Stimulated activated CD4-positive, alpha-beta T cell treated with anti-CD3 and anti-CD28 coated beads, TNF-alpha, amount 100 ng/mL, for 1 hour (primary cell): ENCODE measurements at places on chromosomes 1 and 21.
A peak's percentile ranks its signal among the peaks of the same experiment; 100 is the strongest.

GRCh38 chr1:231626535-231626950 is at the start of gene DISC1:
TSS of gene DISC1 (plus strand) at chr1:231626790. CDS start at chr1:231626868, 78 bp downstream.
- DNase-seq, result peak; percentile 41

DNA sequence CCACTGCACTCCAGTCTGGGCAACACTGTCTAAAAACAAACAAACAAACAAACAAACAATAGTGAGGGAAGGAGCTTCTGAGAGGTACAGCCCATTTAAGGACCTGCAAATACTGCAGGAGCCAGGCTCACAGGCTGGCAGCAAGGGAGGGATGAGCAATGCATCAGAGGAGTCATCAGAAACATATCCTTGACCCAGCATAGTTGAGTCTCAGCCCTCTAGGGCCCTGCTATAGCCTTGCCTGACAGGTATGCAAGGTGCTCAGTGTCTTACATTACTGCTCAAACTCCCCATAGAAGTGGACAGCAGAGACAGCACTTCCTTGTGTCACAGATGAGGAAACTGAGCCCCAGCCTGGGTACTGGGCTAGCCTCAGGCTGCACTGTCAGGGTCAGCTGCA is 7.3 kb upstream of the TTC4 start:
- no peak for DNase-seq

DNA sequence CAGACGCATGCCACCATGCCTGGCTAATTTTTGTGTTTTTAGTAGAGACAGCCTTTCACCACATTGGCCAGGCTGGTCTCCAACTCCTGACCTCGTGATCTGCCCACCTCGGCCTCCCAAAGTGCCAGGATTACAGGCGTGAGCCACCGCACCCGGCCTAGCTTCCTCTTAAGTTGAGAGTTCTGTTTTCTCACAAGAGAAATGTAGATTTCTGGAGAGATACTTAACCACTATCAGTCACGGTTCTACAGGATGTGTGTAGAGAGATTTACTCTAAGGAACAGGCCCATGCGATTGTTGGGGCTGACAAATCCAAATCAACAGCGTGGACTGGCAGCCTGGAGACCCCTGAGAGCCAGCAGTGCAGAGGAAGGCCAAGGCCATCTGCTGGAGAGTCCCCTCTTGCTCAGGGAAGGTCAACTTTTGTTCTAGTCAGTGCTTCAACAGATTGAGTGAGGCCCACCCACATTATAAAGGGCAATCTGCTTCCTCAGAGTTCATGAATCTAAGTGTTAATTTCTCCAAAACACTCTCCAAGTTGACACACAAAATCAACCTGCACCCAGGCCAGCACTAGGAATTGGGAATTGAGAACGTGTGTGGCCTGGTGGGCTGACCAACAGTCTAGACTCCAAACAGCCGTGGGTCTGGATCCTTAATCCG is 38.7 kb downstream of the CHAF1B start:
- no peak for DNase-seq

GRCh38 chr1:243799908-243800307 is 50.1 kb downstream of the AKT3 start:
- DNase-seq, result no peak

- no peak for DNase-seq
Measured at GRCh38 chr1:247843411-247843810, 1.7 kb upstream of the OR11L1 start.

GRCh38 chr1:211541720-211542477 is 37.1 kb downstream of the SLC30A1 start:
- no peak for DNase-seq

DNA sequence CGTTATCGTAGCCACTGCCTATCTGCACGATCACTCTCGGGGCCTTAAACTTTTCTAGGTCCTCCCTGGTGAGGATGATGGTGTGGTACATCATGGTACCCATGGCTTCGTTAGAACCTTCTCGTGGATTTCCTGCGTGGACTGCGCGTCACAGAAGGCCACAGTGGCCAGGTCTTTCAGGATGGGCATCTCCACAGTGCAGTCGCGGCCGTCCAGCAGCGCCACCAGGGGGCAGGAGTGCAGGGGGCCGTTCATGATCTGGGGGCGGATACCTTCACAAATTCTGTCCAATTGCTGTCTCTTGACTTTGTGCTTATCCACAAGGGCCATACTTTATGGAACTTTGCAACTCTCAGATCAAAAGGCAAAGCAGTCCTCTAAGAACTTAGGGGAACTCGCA is 69.6 kb downstream of the WLS start:
- no peak for DNase-seq

DNA sequence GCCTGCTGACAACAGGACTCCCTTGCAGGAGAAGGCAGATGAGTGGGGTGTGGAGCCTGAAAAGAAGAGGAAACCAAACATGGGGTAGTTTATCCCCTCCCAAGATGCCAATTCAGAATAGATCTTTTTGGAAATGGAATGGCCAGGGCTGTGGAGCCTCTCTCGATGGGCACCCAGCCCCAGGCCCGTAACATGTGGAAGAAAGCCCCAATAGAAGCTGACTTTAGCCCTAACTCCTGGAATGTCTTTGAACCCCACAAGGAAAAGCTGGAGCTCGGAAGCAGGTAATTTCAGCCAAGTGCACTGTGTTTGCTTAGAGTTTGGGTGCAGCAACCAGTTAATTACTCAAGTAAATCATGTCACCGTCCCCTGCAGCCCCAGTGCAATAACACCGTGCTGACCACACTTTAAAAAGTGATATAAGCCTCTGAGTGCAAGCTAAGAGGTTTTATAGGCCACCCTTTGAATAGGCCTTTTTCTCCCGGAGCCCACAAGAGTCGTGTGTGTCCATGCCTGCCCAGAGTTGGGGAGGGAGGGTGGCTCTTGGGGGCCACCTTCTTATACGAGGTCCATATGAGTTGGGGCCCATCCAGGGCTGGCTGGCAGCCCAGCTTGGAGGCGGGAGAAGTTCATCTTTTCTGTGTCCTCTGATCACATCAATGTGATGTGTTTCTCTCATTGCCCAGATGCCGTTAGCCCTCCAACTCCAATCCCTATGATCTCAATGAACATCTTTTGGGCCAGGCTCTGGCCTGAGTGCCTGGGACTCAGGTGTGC is 153.2 kb downstream of the TRABD2B start:
- DNase-seq, result no peak

DNA sequence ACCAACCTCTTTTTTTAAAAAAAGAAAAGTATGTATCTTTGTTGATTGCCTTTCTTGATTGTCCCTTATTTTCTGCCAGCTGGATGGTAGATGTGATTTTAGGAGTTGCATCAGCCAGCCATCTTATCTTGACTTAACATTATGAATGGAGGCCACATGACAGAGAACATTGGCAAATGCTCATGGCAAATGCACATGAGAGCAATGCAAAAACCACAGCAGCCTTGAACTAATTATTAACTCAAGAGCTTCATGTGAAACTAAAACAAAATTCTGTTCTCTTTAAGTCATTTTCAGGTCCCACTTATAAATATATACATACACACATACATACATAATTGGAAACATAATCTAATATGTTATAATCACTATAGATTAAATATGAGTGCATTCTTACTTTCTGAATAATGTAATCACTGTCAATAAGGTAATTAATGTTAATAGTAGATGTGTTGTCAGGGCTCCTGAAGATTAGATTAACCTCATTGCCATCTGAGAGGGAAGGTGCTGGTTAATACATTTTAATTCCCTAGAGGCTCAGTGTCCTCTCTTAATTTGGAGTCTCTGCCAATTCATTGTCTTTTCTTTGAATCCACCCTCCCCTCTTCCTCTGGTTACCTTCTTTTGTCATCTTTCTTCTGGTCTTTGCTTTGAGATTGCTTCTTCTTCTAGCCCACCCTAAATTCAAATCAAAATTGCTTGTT is 962.2 kb downstream of the ADGRL2 start:
- DNase-seq, result no peak

DNA sequence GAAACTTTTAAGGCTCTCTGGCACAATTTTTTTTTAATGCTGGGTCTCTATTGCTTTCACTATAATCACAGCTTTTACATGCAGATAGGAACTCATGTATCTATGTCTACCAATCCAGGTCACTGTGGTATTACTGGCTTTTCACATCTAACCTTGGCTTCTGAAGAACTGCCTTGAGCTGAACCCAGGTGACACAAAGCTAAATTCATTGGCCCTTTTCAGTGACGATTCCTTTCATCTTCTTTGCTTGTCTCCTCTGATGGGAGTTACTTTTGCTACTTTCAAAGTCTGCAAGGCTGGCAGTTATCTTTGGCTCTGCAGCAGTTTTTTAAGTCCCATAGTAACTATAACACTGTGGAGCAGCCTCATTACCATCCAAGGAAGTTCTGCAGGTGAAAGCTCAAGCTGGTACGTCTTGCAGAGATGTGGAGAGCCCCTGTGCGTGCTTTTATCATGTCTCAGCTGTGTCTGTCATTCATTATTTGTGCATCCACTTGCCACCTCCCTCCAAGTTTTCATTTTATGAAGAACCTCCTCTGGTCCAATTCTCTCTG is 364.3 kb downstream of the VAV3 start:
- no peak for DNase-seq

DNA sequence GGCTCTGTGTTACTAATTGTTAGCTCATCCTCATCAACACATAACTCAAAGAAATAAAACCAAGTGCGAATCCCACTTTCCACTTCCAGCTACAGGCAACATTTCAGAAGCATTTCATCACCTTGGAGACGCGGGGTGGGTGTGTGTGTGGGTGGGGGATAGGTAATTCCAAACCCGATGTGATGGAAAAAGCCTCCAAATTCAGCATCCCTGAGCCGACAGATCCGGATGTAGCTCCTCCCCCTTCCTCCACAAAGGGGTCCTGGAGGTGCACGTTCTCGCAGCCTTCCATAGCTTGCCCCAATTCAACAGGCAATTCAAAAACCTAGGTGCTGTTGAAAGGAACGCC is 486 bp downstream of the HSPA13 start:
- DNase-seq, result no peak

GRCh38 chr21:21096956-21097355 is 98.7 kb downstream of the NCAM2 start:
- no peak for DNase-seq

DNA sequence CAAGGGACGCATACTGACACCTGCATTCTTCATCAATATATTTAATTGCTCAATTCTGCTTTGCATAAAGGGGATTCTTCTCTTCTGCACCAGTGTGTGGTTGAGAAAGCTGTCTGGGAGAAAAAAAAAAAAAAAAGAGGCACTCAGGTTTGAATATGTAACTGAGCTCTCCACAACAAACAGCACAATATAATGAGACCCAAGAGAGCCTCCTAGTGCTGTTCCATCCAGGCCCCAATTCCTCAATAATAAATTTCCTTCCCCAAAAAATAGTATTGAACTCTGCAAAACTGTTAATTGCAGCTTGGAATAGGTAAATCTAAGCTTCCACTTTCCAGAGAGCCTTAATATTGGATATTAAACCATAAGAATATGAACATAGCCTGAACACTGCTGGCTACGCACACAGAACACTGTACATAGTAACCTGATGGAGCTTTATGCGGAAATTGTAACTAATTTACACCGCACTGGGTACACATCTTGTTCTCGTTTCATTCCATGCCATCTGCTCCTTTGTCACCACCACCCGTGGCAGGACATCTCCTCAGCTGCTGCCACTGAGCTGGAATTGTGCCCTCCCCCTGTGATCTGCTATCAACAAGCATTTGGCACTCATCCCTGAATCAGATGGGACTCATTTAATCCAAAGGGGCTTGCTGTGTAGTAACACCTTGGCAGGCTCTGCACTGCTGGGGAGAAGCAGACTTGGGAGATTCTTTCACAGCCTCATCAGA is 272.0 kb downstream of the HHIPL2 start:
- no peak for DNase-seq

DNA sequence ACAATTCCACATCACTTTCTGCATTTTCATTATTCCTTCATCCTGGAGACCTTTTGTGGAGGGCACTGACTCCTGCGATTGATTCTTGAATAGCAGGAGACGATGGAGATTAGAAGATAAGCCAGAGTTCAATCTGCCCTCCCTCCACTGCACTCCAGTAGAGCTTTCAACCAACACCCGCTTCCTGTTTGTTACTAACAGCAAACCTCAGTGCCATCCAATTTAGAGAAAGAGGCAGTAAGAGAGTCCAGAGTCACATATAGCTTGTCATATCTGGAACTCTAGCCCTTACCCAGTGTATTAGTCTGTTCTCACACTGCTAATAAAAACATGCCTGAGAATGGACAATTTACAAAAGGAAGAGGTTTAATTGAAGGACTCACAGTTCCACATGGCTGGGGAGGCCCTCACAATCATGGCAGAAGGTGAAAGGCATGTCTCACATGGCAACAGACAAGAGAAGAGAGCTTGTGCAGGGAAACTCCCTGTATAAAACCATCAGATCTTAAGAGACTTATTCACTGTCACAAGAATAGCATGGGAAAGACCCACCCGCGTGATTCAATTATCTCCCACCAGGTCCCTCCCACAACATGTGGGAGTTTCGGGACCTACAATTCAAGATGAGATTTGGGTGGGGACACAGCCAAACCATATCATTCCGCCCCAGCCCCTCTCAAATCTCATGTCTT is 55.9 kb downstream of the PCBP3 start:
- no peak for DNase-seq

DNA sequence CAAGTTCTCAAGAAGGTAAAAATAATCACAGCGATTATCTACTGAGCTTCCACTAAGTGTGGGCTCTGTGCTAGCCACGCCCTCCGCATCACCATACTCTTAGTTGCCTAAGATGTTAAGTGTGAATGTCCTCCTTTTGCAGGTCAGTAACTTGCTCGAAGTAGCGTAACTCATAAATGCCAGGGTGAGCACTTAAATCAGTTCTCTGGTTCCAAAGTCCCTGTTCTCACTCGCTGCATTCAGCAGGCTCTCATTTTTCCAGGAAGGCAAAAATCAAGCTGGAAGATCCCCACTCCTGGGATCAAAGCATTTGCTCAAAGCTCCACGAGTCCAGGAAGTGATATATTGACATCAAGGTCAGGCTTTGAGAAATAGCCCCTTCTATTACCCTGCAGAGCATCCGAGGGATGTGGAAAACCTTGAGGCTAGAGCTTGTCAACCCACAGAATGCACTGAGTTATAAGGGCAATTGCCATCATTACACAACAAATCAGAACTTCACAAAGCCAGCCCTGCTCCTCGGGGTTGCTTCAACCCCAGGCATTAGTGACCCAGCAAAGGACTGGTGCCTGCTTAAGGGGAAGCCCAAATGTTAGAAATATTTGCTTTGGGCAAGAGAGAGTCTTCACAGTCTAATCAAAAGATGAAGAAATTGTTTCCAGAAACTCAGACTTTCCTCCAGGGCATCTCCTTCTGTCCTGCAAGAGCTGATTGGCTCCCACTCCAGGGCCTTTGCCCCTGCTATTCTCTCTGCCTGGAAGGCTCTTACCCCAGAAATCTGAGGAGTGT is 19.5 kb downstream of the SLC30A1 start:
- DNase-seq, result no peak

GRCh38 chr1:208603721-208604120 is 359.5 kb upstream of the PLXNA2 start:
- no peak for DNase-seq

DNA sequence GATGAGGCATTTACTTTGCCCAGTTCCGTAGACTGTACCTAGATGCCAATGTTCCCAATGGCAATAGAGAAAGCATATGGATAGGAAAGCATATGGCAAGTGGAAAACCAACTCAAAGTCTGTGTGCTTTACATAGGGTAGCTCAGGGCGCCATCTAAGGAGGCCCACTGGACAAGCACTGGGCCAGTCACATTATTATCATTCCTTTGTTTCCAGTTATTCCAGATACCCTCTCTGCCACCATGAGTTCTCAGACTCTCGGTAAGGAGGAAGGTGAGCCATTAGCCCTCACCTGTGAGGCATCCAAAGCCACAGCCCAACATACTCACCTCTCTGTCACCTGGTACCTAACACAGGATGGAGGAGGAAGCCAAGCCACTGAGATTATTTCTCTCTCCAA is 9.8 kb downstream of the CD101 start:
- DNase-seq, result no peak
